Kasumi-1 (cell line): ENCODE measurements at places on chromosomes 2 and 18.

GRCh38 chr2:101173707-101174295 lies 22.6 kb upstream of the TBC1D8 start:
- DNase-seq: no peak

DNA sequence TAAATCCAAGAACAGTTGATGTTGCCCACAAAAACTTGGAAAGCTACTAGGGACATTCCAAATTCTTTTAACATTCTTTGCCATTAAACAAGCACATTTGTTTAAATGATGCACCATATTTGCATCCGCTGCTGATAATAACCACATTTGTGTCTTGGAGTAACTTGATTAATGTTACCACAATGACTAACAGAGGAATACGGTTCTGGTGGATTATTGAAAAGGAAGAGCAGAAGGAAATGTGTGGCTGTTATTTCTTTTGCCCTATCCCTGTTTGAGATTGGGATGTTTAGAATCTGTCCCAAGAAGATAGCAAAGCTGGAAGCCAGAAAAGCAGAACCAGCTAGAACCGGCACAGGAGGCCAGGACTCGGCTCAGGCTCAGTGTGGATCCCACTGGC lies 39.2 kb upstream of the RASGRP3 start:
- DNase-seq: no peak

DNA sequence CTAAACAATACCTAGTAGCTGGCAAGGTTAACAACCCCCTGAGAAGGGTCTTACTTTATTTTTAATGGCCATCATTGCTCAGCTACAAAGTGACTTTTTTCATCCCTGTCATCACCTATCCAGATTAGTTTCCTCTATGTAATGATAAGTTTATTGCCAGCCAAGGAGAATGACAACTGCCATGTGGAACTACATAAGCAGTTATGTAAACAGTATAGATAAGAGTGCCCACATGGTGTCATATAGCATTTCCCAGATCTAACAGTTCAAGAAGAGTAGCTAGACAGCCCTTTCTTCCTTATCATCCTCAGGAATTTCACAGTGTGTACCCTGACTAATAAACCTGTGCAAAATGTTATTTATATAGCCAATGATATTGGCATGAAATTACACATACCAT lies 240.2 kb upstream of the PIK3C3 start:
- no peak for DNase-seq

- no peak for DNase-seq
These were observed 60.1 kb downstream of the SLC66A3 start for GRCh38 chr2:11215407-11215806.
